ENCODE measurements at places on chromosomes 5 and 9.

GRCh38 chr9:36717276-36717675, 144.6 kb downstream of the MELK start:
- DNase-seq = no peak

GRCh38 chr9:104278929-104279496, 184.9 kb downstream of the SMC2 start:
- no peak for DNase-seq

- DNase-seq = no peak
Measured at GRCh38 chr9:69542942-69543704, 129.0 kb downstream of the APBA1 start.

GRCh38 chr5:82620957-82621600, 342.9 kb upstream of the RPS23 start:
- no peak for DNase-seq

- DNase-seq = no peak
Measured at GRCh38 chr5:155239803-155240202, 226.2 kb downstream of the KIF4B start.

- DNase-seq = no peak
Measured at GRCh38 chr5:11851965-11852716, 52.1 kb downstream of the CTNND2 start.

DNA sequence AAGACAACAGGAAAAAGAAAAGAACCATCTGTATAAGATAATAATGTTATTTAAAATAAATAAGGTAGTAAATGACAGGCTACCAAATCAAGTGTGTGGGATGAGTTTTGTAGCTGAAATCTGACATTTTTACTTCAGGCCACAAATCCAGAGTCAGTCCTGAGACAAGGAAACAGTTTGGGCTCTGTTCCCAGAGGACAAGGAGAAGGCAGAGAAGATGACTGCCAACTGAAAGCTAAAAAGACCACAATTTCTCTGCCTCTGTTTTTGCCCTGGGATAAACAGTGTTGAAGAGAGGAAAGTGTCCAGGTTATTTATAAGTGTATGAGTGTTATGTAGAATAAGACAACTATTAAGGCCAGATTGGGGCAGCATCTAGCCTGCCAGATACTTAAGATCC, 180.5 kb downstream of the NFIB start:
- DNase-seq = no peak

GRCh38 chr5:32506799-32507198, 62.3 kb upstream of the ZFR start:
- DNase-seq = peak; percentile 28

GRCh38 chr9:108286638-108287206, 569.1 kb downstream of the ACTL7B start:
- DNase-seq = no peak

DNA sequence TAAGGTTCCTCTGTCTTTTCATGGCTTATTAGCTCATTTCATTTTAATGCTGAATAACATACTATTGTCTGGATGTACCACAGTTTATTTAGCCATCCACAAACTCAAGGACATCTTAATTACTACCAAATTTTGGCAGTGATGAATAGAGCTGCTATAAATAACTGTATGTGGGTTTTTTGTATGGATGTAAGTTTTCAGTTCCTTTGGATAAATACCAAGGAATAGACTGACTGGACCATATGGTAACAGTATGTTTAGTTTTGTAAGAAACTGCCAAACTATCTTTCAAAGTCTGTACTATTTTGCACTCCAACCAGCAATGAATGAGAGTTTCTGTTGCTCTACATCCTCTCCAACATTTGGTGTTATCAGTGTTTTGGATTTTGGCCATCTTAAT, 38.7 kb downstream of the SCAMP1 start:
- DNase-seq = no peak

DNA sequence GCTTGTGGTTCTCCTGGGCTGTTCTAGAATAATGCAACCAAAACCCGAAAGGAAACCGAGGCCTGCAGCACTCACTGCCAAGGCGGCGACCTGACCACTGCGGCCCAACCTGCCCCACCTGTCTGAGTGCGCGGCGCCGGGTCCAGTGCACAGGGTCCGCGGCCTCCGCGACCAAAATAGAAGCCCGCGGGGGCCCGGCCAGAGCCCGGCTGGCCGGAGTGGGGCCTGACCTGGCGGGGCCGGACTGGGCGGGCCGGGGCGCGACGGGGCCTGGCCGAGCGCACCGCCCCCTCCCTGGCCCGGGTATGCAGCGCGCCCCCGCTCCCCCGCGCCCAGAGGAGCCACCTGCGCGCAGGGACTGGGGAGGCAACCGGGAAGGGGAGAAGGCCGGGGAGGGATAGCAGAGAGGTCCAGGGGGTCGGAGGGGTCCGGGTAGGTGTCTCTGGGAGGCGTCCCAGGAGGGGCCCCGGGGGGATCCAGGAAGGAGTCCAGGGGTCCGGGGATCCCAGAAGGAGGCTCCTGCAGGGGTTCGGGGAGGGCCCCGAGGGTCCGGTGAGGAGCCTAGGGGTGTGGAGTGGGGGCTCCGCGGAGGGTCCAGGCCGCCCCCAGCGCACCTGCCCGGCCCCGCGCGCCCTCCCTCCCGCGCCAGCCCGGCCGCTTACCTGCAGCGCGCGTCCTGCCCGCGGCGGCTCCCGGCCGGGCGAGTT, 503 bp downstream of the SEMA4D start:
- DNase-seq = no peak

DNA sequence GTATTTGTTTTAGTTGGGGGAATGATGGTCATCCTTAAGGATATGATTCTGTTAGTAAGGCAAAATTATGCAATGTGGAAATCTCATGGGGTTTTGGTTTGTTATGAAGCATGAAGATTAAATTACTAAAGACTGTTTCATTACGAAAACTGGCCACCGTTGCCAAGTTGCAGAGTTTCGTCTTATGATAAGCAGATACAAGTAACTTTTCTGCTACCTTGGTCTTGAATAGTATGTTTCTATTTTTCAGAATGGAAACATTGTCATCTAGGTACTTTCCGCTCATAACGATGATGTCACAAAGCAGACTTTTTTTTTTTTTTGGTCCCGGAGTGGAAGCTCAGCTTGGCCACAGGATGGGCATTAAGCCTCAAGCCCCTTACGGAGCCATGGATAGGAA, 4.2 kb downstream of the CCNI2 start:
- DNase-seq = peak; percentile 77
